Amniotic epithelial cell (primary cell): ENCODE measurements at places on chromosomes 5 and 9.
A peak's percentile ranks its signal among the peaks of the same experiment; 100 is the strongest.

DNA sequence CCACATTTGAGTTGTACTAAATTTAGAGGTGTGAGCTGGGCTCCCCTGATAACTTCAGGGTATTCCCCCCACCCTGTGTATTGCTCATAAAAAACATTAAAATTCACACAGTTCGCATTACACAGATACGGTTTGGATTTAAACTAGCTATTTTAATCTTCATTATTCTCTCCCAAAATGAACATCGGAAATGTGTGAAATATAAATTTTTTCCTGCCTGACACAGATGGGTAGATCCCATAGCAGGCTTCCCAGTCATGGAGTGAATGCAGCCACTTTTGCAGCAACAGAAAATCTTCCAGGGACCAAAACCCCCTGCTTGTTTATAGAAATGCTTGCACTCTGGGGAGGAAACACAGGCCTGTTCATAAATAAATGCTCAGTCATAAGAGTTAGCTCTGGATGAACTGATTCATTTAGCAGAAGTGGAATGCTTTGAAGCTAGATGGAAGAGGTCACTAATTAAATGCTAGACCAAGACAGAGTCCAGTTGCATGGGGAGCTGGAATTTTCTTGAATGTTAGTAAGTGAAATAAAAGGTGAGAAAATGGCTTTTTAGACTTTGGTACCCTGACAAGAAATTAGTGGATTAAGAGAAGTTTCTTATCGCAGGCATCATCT, 115.6 kb downstream of the PDE8B start:
- DNase-seq: no peak

DNA sequence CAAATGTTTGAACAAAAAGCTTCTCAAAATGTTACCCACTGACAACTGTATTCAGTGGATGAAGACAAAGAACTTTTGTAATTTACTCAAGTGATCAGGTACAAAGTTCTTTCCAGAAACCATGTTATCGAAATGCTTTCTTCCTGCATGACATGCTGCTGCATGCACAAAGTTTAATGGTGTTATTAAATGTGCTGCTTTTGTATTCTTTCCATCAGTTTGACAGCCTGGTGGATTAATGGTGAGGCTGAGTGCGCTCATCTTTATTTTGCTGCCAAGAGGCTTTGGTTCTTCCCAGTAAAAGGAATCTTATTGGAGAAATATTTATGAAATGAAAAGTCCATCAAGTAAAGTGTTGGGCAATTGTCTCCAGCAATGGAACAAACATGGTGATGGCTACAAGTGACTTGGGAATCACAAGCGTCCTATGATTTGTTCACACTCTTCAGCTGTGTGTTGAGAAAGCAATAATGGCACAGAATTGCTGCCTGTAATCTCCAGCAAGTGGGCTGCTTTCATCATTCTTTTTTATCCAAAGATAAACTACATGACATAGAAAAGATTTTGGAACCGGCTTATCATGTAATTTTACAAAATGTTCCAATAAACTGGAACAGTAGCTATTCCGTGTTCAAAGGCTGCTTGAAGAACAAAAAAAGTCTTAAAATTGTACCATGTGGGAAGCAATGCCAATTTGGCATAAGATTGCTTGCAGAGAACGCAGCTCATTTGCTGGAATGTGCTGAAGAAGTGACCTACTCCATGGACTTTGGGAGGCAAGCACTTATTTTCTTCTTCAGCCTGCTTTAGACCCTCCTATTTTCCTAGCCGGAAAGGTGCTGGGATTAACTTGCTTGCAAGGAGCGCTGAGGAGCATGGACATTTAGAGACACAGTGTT, 153.1 kb downstream of the HSD17B3 start:
- no peak for DNase-seq

DNA sequence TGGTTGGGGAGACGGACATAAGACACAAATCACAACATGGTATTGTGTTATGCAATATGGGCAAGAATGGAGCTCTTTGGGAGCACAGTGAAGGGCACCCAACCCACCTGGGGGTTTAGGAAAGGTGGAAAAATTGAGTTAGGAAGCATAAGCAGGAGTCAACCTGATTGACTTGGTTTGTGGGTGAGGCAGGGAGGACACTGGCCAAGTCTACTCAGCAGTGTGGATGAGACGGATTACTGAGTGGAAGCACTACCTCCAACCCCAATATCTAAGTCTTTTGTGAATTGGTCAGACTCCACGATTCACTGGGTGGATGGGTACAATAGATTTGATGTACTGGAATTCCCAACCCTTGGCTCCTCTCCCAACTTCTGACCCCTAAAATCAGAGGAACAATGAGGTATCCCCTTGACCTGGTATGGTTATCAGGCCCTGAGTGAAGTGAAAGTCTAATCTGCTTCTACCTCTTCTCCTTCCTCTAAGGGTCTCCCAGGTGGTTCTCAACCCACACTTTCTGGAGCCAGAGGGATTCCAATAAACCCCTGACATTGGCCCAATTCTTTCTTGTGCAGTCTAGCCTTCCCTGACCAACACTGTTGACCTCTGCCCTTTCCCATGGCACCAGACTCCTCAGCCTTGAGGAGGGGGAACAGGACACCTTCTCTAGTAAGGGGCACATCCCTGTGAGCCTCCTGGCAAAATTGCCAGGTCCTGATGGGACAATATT, 5.2 kb downstream of the EGR1 start:
- DNase-seq: no peak

DNA sequence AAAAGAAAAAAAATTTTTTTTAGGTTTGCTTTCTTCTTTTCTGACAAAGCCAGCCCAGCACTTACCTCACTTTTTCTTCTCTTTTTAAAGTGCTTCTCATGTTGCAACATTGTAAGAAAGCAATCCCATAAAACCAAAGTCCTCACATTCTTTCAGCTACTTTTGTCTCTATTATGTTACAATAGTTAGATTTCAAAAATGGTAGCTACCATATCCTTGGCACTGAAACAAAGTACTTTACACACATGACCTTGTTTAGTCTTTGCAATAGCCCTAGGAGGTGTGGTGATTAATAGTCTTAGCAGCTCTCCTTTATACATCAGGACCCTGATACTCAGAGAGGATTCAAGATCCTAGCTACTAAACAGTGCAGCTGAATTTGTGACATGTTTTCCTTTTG, 23.5 kb upstream of the CARTPT start:
- DNase-seq: peak; percentile 17

DNA sequence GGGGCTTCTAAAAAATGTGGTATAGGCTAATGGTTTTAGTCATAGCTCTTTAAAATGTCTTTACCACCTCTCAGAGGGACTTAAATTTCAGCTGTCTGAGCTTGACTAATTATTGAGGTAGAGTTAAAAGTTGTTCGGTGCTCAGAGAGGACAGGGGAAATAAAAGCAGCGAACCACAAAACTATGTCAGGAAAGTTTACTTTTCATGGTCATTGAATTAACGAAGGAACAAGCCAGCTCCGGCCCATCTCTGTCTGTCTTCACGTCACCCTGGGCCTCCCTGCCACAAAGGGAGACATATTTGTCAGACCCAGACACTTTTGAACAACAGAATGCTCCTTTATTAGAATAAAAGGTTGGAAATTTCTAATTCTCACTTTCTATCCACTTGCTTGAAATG, 98.8 kb upstream of the EFNA5 start:
- no peak for DNase-seq

DNA sequence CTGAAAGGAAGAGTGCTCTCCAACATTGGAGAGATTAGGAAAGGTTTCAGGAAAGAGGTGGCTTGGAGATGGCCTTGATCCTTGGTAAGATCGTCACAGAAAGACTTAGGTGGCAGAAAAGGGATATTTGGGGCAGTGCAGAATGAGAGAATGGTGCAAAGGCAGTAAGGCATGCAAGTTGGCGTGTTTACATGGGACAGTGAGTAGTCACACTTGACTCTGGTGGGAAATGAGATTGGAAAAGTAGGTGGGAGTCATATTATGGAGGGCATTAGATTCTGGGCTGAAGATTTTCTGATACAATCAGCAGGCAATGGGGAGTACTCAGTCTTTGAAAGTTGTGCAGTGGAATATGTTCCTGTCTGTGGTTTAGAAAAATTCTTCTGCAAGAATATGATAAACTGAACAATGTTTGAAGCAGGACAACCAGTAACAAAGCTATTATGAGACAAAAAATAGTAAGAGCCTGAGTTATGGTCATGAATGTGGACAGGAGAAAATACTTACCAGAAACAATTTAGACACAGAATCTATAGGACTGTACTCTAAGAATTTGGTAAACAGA, 76.2 kb upstream of the ANKRD55 start:
- DNase-seq: peak; percentile 90

DNA sequence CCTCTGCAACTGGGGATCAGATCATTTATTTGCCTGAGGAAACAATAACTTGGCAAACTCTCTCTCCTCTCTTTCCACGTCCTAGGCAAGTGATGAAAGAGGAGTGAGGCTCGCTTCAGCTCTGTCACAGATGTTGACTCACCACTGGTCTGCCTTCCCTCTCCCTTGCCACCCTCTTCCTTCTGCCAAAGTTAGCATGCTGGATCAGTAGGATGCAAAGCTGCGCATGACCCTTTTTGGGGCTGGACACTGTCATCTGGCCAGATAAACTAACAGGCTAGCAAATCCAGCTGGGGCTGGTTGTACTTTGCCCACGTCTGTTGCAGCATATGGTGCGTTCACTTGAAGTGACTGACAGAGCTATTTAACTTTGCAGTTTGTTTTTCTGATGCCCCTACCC, 36.2 kb upstream of the SMARCA2 start:
- DNase-seq: peak; percentile 16

GRCh38 chr5:95936812-95937397, 24.7 kb downstream of the ELL2 start:
- no peak for DNase-seq
